Posterior vena cava (tissue), 2 donors: ENCODE measurements at places on chromosomes 3 and 15.

- no peak for DNase-seq
Observed at GRCh38 chr3:33488246-33488645, 48.0 kb upstream of the UBP1 start.

DNA sequence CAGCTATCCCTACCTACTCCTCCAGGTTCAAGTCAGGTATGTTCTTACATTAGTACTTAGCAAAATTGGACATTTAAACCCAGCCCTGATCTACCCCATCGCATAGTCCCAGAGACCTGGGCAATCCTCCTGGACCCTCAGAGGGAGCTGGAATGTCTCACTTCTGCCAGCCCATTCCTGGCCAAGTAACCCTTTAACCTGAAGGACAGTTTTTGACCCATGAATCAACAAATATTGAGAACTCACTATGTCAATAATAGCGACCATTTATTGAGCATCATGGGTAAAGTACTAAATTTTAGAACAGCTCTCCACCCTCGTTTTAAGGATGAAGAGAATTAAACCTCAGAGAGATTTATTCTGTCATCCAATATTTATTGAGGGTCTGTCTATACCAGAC, 70.4 kb downstream of the RBPMS2 start:
- no peak for DNase-seq

GRCh38 chr15:57458356-57458781, 82.1 kb downstream of the CGNL1 start:
- DNase-seq: no peak

DNA sequence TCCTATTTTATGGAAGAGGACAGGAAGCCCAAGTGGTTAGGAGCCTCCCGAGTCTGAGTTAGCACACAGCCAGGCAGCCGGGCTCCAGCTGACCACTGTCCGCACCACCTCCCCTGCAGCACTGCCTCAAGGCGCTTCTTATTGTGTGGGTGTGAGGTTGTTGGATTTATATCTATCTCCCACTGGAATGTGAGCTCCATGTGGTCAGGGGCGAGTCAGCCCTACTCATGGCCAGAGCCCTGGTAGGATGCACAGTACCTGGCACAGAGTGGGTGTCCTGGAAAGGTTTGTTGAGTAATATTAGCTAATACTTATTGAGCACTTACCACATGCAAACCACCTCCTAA, 9.7 kb upstream of the FBLN2 start:
- no peak for DNase-seq

DNA sequence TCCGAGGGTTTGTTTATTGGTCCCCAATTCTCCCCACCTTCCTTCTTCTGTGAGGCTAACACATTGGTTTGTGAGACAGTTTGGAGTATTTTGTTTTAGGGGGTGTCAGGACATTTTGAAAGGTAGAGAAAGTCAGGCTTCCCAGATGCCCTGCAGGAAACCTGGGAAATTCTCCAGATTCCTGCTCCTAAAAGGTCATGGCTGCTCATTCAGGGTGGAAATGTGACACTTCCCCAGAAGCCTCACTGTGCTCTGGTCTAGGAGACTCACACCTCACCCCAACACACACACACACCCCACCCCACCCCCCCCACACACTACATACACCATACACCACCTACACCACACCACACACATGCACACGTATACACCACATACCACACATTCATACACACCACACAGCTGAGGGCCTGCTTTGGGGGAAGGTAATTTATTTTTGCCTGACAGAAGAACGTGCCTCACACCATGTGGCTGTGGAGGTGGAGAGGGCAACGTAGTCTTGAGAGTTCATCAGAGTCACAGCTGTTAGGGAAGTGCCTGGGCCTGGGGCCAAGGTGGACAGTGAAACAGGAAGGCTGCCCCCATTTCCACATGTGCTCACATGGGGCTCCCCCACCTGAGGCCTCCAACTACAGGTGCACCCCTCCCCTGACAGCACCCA, 40.4 kb upstream of the LIMD1 start:
- no peak for DNase-seq

GRCh38 chr15:74175271-74176191, 2.0 kb downstream of the ISLR start:
- peak; percentile 80 for DNase-seq
